ENCODE measurements at places on chromosomes 16 and 17.

- no peak for DNase-seq
Observed at GRCh38 chr16:11276896-11277593, 765 bp upstream of the PRM2 start.

DNA sequence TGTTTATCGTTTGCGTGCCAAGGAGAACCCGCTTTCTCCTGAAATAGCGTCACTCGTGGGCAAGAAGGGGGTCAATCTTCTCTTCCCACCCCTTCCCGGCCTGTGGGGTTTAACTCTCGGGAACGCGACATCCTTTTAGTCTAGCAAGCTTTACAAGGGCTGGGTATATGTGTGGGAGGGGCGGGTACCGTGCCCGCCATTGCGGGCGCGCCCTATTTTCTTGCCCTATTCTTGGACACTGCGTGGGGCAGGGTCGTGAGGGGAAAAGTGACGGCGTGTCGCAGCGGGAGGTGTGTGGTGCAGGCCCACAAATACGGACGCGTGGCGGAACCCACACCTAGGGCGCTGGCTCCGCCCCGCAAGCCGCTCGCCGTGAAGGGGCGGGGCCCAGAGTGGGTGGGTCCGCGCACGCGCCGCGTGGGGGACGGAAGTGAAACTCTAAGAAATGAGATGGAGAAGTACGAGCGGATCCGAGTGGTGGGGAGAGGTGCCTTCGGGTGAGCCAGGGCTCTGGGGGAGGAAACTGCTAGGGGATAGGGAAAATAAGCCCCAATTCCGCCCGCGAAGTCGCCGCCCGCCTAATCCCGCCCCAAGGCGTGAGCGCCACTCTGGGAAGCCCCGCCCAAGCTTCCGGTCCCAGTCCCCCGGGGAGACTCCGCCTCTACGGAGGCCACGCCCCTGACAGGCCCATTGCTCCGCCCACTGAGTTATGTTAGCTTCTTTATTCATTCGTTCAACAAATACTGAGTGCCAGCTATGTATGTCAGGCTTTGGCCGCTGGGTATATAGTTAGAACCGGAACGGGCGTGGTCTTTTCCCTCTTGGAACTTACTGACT, at the start of gene NEK8:
NEK8 (plus strand) TSS at position 425 of the 837 bp plus-strand sequence; CDS start at position 451, 26 bp downstream.
- peak; percentile 99 for DNase-seq

- peak; percentile 37 for DNase-seq
Observed at GRCh38 chr17:4881761-4882555, 17.4 kb upstream of the C17orf107 start.

GRCh38 chr17:40522961-40523310, 21.5 kb upstream of the TNS4 start:
- DNase-seq: no peak

DNA sequence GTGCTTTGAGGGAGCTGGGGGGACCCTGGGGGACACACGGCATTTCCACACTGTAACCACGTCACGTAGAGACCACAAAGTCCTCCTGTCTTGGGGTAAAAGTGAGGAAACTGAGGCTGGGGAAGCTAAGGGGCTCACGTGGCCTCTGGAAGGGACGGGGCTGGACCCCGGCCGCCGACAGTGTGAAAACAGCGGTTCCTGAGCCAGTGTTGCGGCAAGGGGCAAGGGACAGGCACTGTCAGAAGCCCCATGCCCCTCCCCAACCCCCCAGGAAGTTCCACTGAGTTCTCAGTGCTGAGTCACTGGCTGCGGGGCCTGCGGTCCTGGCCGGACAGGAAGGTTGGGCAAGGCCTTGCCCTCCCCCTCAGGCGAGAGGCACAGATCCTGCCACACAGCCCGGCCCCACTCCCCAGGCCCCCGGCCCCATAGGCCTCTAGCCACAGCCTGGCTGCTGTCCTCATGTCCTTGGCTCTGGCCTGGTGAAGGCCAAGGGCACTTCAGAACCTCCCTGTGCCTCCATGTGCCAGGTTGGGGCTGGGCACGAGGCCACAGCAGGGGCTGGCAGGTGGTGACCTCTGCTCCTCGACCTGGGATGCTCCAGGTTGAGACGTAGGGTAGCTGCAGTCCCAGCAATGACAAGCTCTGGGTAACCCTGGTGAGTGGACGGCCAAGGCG, 5.0 kb upstream of the CCDC57 start:
- DNase-seq: no peak

DNA sequence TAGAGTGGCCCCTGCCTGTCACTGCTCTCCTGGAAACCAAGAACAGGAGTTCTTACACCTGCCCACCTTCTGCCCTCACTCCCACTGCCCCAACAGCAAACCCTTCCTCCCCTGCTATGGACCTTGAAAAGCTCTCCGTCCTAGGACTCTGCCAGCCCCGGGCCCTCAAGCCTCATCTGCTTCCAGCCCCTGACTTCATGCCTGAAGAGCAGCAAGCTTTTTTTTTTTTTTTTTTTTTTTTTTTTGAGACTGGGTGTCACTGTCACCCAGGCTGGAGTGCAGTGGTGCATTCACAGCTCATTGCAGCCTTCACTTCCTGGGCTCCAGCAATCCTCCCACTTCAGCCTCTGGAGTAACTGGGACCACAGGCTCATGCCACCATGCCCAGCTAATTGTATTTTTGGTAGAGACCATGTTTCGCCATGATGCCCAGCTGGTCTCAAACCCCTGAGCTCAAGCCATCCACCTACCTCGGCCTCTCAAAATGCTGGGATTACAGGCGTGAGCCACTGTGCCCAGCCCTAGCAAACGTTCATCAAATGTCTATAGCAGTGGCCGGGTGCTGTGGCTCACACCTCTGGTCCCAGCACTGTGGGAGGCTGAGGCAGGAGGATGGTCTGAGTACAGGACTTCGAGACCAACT, 16.9 kb downstream of the CARHSP1 start:
- DNase-seq: no peak

- peak; percentile 19 for DNase-seq
Observed at GRCh38 chr17:79082311-79083190, 7.9 kb downstream of the ENGASE start.

- no peak for DNase-seq
Observed at GRCh38 chr17:40520991-40521453, 19.6 kb upstream of the TNS4 start.

- DNase-seq: no peak
Observed at GRCh38 chr17:1026599-1026975, 29.7 kb downstream of the TIMM22 start.

- peak; percentile 26 for DNase-seq
Observed at GRCh38 chr16:70770626-70771552, 30.1 kb downstream of the VAC14 start.

GRCh38 chr16:890217-890616, 80.6 kb downstream of the LMF1 start:
- DNase-seq: no peak

- DNase-seq: no peak
Observed at GRCh38 chr17:78476149-78476548, 97.7 kb downstream of the PGS1 start.

GRCh38 chr16:30076276-30076791, 540 bp downstream of the PPP4C start:
- DNase-seq: no peak

- no peak for DNase-seq
Observed at GRCh38 chr17:48871551-48872351, 20.8 kb upstream of the ATP5MC1 start.

- DNase-seq: no peak
Observed at GRCh38 chr16:78230832-78231231, 131.4 kb downstream of the WWOX start.

DNA sequence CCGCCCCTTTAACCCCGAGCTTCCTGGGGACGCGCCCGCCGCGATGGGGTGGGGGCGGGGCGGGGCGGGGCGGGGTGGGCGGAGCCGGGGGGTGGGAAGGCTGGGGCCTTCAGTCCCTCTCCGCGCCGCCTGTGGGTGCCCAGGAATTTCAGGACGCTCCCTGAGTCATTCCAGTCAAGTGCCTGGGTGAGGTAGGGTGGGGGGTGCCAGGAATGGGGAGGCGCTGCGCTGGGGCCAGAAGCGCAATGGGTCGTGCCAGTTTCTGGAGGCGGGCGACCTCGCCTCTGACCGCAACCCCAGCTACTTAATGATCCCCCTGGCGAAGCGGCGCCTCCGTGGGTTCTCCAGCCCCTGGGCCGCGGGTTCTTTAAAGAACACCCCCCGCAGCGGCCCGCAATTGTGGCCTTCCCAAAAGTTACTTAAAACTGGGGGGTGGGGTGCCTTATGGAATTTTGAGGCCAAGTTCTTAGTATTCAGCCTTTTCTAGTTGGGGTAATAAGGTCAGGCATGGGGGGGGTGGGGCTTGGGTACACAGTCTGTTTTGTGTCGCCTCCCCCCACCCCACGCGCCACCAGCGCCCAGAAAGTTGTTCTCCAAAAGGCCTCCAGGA, 826 bp upstream of the GSE1 start:
- DNase-seq: no peak

DNA sequence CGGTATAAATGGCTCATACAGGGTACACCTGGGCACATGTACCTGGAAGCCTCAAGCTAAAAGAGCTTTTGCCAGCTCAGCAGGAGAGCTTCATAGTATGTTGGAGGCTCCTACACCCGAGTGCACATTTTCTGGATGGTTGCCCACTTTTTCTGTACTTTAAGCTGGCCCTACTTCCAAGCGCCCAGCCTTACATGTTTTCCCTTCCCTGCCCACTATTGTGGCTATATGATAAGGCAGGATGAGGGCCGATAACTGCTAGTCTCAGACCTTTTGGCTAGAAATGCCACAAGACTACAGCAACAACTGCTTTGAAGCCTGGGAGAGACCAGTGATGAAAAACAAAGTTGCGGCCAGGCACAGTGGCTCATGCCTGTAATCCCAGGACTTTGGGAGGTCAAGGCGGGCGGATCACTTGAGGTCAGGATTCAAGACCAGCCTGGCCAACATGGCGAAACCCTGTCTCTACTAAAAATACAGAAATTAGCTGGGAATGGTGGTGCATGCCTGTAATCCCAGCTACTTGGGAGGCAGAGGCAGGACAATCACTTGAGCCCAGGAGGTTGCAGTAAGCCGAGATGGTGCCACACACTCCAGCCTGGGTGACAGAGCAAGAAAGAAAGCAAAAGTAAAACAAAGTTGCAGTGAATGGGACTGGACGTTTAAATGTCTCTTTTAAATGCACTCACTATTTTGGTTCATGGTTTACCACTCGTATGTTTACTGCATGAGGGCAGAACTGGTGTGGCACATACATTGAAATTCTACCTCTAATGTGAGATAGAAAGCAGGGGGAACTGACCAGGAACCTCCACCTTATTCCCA, 14.2 kb upstream of the MARCHF10 start:
- DNase-seq: no peak

GRCh38 chr17:44210342-44211192, 8.9 kb downstream of the UBTF start:
- DNase-seq: peak; percentile 86

DNA sequence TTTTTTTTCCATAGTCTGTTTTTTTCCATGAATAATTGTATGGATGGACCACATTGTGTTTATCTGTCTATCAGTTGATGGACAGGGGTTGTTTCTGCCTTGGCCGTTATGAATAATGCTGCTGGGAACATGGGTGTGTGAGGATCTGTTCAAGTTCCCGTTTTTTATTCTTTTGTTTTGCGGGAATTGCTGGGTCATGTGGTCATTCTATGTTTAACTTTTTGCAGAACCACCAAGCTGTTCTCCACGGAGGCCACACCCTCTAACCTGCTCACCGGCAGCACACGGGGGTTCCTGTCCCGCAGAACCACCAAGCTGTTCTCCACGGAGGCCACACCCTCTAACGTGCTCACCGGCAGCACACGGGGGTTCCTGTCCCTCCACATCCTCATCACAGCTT, 5.9 kb upstream of the MSLN start:
- no peak for DNase-seq

GRCh38 chr16:71216714-71217113, 13.8 kb downstream of the HYDIN start:
- no peak for DNase-seq

DNA sequence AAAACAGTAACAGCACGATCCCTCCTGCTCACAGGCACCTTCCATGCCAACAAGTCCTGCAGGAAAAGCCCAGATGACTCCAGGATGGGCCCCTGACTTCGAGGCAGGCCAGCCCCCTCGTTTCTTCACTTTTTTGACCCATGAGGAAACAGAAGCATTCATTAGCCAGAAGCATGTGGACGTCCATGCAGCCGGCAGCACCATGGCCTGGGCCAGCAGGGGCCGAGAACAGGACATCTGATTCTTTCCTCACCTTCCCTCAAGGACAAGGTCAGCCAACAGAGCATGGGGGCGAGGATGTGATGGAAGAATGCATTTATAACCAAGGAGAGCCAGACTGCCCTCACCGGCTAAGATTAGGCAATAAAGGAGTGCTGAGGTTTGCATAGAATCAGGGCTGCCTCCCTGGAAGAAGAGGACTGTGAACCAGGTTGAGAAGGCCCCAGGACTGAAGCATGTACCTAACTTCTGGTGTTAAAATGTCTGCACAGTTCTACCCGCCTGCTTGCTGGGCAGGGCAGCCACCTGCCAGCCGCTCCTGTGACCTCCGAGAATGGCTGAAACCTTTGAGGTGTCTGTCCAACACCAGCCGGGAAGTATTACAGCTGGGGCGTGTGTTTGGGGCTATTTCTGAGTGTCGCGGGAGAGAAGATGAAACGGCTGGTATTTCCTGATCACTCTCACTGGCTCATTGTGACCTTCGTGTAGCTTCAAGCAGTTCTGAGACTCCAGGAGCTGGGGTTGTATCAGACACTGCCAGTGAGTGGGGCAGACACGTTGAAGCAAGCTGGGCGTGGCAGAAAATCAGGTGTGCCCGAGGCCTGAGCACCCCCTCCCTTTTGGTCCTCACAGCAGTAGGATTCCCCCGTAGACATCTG, 94.0 kb upstream of the TNRC6C start:
- no peak for DNase-seq

DNA sequence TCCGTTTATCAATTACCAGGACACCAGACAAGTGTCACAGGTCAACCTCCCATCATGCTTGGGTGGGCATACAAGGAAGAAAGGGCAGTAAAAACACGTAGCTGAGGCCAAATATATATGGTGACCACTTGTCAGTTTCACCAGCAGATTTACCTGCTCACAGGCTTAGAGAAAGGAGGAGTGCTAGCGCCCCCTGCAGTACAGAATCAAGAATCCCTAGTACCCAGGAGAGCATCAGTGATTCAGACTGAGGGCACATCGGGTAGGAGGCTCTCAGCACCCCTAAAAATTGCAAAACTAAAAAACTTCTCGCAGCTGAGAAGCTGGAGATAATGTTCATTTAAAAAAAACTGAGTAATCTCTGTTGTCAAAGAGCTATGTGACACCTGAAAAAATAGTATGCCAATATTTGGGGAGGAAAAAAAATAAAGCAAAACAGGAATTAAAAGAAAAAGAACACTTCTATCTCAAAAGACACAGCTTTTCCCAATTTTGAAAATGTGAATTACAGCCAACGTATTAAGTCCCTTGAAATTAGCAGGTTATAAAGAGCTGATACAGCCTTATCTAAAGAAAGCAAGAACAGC, 21.2 kb upstream of the MON1B start:
- no peak for DNase-seq

DNA sequence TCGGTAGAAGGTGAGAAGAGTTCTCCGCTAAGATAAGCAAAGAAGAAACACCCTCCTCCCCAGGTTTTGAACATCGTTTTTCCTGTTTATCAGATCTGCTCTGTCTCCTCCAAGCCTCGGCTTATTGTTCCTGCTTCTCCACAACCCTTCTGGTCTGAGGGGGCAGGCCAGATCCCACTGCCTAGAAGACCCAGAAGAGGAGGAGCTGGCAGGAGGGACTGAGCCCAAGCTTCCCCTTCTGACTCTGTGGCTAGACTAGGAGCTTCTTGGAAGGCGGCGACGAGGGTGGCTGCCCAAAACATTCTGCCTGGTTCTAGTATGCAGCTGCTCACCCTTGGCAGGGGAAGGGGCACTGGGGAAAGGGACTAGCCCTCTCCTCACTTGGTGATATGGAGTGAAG, 5.2 kb upstream of the HOXB5 start:
- no peak for DNase-seq

- no peak for DNase-seq
Observed at GRCh38 chr17:2051061-2051932, 3.6 kb upstream of the HIC1 start.

- no peak for DNase-seq
Observed at GRCh38 chr16:65409510-65409909, 287.6 kb upstream of the CDH11 start.

Measured in stimulated activated CD4-positive, alpha-beta T cell treated with anti-CD3 and anti-CD28 coated beads, TNF-alpha, amount 100 ng/mL, for 4 hours (primary cell).